Stimulated activated CD4-positive, alpha-beta T cell treated with anti-CD3 and anti-CD28 coated beads, Interleukin-1b, Interleukin-23, amount 100 ng/mL, for 1 hour (primary cell): ENCODE measurements at places on chromosomes 13 and 19.
A peak's percentile ranks its signal among the peaks of the same experiment; 100 is the strongest.

DNA sequence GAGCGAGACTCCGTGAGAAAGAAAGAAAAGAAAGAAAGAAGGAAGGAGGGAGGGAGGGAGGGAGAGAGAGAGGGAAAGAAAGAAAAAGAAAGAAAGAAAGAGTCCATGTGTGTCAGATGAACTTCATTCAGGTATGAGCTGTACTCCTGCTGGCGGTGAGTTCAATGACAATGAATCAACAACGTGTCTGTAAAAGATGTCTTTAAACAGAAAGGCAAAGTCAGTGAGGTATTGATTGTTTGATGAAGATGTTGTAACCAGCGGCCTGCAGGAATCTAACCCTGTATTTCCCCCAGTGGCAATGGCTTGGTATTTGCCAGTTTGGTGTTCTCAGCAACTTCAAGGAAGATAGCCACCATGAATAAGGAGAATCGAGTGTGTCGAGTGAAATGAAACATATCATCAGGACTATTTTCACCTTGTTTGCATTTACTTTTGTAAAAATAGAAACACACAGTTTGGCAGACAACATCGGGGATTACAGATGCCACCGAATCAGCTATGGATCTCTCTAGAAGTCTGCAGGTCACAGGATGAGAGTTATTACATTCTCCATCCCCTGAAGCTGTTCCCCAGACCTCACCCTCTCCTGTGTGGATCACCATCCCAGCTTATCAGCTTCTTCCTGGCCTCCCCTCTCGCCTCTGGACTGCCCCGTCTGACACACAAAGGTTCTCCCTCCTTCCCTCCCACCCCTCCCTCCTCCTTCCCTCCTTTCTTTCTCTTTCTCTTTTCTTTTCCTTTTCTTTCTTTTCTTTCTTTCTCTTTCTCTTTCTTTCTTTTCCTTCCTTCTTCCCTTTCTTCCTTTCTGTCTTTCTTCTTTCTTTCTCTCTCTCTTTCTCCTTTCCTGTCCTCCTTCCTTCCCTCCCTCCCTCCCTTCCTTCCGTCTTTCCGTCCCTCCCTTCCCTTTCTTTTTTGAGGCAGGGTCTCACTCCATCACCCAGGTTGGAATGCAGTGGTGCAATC lies 8.2 kb upstream of the SBK3 start:
- no peak for DNase-seq

GRCh38 chr13:42652642-42653415 lies 78.9 kb downstream of the TNFSF11 start:
- no peak for DNase-seq

- no peak for DNase-seq
Measured at GRCh38 chr19:13132471-13133180, 14.6 kb downstream of the NACC1 start.

GRCh38 chr13:113536461-113537110 lies 46.1 kb upstream of the DCUN1D2 start:
- no peak for DNase-seq

- DNase-seq: peak; percentile 43
Measured at GRCh38 chr19:6459262-6460098, at the start of gene SLC25A23. TSS of gene SLC25A23 (minus strand) at chr19:6459792. CDS start at chr19:6459628, 164 bp downstream.

DNA sequence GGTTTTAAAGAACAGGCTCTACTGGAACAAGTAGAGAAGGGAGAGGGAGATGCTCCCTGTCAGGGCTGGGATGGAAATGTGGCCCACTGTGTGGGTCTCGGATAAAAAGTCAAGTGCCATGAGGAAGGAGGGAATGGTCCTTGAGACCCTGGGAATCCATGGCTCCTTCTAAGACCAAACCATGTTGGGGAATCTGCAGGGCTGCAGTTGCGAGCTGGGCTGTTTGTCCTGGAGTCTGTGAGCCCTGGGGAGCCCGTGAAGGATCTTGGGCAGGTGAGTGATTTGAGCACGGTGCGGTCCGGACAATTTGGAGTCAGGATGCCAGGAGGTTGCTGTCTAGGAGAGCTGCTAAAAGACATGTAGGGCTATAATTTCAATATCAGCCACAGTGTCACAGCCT lies 359.4 kb downstream of the FGF9 start:
- no peak for DNase-seq

- no peak for DNase-seq
Measured at GRCh38 chr13:103615771-103616170, 549.6 kb upstream of the SLC10A2 start.

GRCh38 chr13:98945863-98946605 lies 31.8 kb downstream of the DOCK9 start:
- DNase-seq: no peak

DNA sequence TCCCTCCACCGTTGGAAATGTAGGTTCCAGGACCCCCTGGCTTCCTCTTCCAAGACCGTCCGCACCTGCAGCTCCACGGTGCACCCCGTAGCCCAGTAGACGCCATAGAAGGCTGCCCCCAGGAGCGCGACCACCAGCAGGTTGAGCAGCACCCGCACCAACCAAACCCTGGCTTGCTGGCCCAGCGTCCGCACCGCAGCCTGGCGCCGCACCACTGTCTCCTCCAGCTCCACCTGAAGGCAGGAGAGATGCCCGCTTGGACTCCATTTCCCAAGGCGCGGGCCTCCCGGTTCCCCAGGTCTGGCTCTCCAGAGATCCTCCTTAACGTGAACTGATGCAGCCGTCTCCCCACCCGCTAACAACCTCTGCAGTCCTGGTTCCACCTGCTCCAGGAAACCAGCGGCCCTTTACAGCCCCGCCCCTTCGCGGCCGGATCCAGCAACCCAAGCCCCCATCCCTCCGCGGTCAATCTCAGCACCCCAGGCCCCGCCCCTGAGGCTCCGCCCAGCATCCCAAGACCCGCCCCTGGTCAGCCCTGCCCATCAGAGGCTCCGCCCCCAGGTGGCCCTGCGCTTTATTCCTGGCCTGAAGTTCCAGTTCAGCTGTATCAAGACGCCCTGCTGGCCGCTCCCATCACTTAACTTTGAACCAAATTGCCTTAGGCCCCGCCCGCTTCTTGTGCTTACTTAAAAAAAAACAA lies 5.0 kb upstream of the LENG1 start:
- no peak for DNase-seq

- DNase-seq: no peak
Measured at GRCh38 chr19:52554216-52554971, 15.7 kb upstream of the ZNF701 start.

GRCh38 chr13:19618977-19619376 lies 14.5 kb upstream of the MPHOSPH8 start:
- DNase-seq: no peak

DNA sequence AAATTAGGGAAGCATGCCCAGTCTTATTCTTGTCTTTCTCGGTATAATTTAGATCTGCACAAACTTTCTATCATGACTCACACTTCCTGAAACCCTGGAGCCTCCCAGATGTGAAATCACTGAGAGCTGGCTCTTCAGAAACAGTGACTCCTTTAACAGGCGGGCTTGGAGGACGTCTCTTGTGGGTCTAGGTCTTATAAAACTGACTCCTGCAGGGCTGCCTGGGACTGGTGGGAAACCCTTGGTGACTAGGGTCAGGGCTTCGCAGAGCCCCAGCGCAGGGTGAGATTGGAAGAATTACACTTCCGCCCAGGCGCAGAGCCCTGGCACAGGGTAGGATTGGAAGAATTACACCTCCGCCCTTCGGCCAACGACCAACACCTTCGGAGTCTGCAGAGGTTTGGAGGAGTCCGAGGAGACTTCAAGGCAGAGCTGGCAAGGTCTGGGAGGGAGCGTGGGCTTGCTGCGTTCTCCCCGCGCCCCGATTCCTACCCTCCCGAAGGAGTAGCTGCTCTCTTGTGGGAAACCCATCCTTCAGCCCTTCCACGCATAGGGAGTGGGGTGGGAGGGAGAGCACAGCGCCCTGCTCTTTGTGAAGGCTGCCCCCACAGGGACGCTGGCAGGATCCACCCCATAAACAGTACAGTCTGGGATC lies 43.4 kb upstream of the MAP3K10 start:
- DNase-seq: no peak

DNA sequence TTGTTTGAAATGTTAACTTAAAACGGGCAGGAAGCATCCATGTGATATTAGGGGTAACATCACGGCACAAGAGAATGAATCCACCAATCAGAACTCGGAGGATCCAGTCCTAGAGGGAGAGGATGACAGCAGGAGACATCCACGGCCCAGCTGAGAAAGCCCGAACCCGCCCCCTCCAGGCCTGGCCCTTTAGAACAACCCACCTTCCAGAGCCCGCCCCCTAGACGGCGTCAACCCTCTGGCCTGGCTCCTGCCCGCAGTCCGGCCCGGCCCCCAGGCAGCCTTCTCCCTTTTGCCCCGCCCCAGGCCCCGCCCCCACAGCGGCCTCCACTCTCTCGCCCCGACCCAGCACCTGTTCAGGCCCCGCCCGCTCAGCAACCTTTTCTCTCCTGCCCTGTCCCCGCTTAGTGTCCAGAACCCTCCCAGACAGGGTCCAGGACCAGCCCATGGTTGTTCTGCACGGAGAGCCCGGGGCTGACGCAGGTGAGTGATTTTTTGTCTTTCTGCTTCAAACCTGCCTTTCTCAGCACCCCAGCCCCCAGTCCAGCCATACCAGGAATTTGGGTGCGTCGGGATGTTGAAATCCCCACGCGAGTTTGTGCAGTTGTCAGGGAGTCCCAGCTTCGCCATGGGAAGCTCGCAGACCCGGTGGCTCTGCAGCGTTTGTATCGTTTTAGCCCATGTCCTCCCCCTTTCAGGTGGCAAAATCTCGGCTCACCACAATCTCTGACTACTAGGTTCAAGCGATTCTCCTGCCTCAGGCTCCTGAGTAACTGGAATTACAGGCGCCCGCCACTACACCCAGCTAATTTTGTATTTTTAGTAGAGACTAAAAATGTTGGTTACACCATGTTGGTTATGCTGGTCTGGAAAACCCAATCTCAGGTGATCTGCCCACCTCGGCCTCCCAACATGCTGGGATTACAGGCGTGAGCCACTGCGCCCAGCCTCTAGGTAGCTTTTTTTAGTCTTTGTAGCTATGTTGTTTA lies 16.1 kb downstream of the ZNF816 start:
- DNase-seq: no peak

DNA sequence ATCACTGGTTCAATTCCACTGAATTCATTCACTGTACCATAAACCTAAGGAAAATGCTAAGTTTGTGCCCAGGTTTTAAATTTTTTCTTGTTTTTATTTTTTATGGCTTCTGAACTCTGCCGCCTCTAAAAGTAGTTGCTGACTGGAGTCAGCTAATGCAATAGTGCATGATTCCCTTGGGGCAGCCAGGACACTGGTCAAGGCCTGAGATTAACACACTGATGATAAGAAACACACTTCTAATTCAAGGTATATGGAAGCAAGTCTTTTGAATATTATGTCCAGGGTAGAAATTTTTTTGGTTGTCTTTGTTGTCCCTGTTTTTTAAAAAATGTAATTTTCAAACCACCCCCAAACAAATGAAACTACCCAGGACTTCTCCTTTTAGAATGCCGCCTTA lies 72.2 kb downstream of the CDADC1 start:
- no peak for DNase-seq

- DNase-seq: no peak
Measured at GRCh38 chr13:90884066-90884465, 463.4 kb upstream of the MIR17HG start.

GRCh38 chr19:31716826-31717225 lies 367.6 kb upstream of the TSHZ3 start:
- no peak for DNase-seq

- no peak for DNase-seq
Measured at GRCh38 chr19:50022823-50023222, 2.3 kb downstream of the VRK3 start.

GRCh38 chr13:109275852-109276251 lies 510.5 kb downstream of the IRS2 start:
- DNase-seq: no peak

DNA sequence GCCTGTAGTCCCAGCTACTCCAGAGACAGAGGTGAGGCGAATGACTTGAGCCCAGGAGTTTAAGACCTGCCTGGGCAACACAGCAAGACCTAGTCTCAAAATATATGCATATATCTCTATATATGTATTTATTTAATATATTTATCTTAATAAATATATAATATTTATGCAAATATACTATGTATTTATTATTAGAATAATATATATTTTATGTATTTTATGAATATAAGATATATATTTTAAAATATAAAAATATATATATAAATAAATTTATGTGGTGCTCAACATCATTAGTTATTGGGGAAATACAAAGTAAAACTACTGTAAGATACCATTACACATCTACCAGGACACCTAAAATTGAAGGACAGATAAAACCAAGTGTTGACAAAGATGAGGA lies 58.1 kb upstream of the IPO5 start:
- no peak for DNase-seq

- DNase-seq: no peak
Measured at GRCh38 chr19:33300009-33300893, 2.1 kb downstream of the CEBPA start.

GRCh38 chr19:3606174-3606689 lies 443 bp downstream of the TBXA2R start:
- DNase-seq: no peak
